ENCODE measurements at places on chromosomes 6 and 20. TPM values are rescaled to one million over a fixed set of nuclear protein-coding genes. Genes with fewer than 3 reads are reported as not detected.

Gene DEFB116
- not detected for total RNA-seq

DNA sequence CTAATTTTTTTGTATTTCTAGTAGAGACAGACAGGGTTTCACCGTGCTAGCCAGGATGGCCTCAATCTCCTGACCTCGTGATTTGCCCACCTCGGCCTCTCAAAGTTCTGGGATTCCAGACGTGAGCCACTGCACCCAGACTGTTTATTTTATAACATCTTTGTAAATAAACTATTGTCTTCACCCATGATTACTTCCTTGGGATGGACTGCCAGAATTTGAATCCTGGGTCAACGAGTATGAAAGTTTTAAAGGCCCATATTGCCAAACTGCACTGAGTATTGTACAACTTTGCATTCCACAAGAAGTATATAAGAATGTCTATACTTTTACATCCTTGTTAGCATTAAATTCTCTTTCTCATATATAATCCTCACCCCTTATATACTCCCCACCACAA is 38.6 kb downstream of the ZHX3 start:
- no peak for DNase-seq

- DNase-seq = no peak
Measured at GRCh38 chr20:57470212-57470522, 54.8 kb downstream of the CTCFL start.

DNA sequence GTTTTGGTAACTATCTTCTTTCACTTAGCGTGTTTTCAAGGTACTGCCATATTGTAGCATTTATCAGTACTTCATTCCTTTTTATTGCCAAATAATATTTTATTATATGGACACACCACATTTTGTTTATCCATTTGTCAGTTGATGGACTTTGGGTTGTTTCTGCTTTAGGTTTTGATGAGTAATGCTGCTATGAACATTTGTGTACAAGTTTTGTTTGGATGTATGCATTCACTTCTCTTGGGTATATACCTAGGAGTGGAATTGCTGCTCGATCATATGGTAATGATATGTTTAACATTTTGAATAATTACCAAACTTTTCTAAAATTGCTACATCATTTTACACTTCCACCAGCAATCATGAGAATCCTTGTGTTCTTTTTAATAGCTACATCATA is 6.4 kb upstream of the SLC22A7 start:
- DNase-seq = no peak

GRCh38 chr6:140554421-140554820 is 1180.0 kb upstream of the CITED2 start:
- DNase-seq = no peak

DNA sequence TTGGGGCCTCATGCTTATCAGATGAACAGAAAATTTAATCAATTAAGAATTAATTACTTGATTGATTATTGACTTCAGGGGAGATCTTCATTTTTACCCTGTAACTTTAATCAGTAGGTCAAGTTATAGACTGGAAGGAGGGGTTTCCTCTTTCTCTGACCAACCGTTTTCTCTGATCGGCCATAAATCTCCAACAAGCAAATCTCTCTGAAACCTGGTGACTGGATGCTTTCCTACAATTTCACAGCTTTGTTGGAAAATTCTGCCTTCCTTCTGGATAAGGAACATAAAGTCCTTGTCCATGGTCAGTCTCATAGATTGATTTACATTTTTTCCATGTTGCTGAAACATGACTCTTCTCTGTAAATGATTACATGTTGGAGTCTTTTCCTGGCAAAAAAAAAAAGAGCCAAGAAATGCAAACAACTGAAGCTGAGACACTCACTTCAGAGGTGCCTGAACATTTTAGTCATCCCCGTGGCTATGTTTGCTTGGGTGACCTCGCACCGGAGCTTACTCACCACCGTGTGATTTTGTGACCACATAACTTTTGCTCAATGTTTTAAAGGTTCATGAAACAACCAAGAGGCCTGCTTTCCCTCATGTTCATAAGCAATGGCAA is 31.0 kb downstream of the IRF4 start:
- peak; percentile 90 for DNase-seq
